HCT116 (cell line): ENCODE measurements at places on chromosomes 3 and 15. TPM values are rescaled to one million over a fixed set of nuclear protein-coding genes. Genes with fewer than 3 reads are reported as not detected.

DNA sequence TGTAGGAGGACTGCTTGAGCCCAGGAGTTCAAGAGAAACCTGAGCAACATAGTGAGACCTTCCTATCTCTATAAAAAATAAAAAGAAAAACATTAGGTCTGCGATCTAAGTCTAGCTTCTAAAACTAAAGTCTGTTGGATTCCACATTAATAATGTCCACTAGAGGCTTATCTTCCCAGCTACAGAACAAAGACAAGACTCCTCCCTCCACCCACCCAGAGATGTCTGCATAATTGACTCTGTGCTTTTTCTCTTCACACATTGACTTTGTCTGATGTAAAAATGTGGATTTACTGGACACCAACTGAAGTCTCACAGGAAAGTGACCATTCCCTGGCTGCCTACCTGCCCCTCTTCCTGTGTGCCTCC is 91.8 kb downstream of the ATP10A start:
- no peak for DNase-seq
- no peaks in the 10 kb centered on the region for H3K36me3 ChIP-seq
- H3K27me3 ChIP-seq, result no peaks in the 10 kb centered on the region

- no peaks in the 10 kb centered on the region for H3K27me3 ChIP-seq
- no peaks in the 10 kb centered on the region for H3K4me1 ChIP-seq
- no peak overlapping the region for H3K4me3 ChIP-seq
- H3K27ac ChIP-seq, result no peak overlapping the region
- H3K36me3 ChIP-seq, result no peaks in the 10 kb centered on the region
Observed at GRCh38 chr3:69282181-69282580, 103.7 kb downstream of the FRMD4B start.

GRCh38 chr3:54358969-54359694 is 236.8 kb downstream of the CACNA2D3 start:
- H3K36me3 ChIP-seq, result no peaks in the 10 kb centered on the region
- H3K27me3 ChIP-seq, result no peaks in the 10 kb centered on the region
- no peak overlapping the region for H3K4me3 ChIP-seq
- no peaks in the 10 kb centered on the region for H3K4me1 ChIP-seq
- no peak for DNase-seq

The NR1I2 gene
- total RNA-seq, result 0.07 TPM

The RARB gene
- total RNA-seq, result not detected

The SERPINI2 gene
- total RNA-seq, result 0.27 TPM

The RFTN1 gene
- 3.9 TPM for total RNA-seq

- H3K4me1 ChIP-seq, result peaks cover 58% of the 10 kb centered on the region
- no peaks in the 10 kb centered on the region for H3K27me3 ChIP-seq
- no peak for DNase-seq
Observed at GRCh38 chr15:98801234-98801561, 152.9 kb downstream of the IGF1R start.

GRCh38 chr3:38362825-38363224 is 16.2 kb downstream of the XYLB start:
- no peak overlapping the region for H3K4me3 ChIP-seq
- no peaks in the 10 kb centered on the region for H3K4me1 ChIP-seq
